Activated CD4-positive, alpha-beta T cell treated with anti-CD3 and anti-CD28 coated beads for 24 hours (primary cell): ENCODE measurements at places on chromosomes 16 and 17.

GRCh38 chr17:50783193-50783660 is 15.9 kb upstream of the ANKRD40CL start:
- DNase-seq: peak; percentile 80

DNA sequence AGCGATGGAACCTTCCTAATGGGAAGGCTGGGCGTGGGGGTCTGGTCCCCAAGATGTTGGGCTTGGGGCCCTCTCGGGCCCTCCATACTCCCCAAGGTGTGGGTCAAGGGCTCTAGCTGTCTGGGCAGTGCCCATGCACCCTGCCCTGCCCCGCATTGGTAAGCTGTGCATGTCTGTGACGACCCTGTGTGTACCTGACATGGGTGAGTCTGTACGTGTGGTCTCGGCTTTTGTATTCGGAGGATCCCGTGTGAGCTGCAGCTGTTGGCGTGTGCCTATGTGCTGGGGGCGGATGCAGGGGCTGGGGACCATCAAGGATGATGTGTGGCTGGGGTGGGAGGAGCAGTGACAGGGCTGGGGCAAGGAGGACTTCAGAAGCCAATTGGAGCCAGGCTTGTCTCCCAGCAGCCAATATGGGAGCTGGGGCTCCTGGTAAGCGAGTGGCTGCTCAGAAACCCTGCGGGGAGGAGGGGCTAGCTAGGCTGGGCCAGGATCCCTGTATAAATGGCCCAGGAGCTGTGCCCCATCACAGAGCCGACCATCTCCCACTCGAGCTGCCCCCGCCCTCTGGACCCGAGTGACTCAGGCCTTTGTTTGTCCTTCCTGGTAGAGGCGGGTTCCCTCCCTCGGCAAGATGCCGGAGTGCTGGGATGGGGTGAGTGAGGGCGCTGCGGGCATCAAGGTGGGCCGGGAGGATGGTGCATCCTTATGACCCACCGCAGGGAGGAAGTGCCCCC is at the start of gene NDRG4:
TSS of gene NDRG4 (plus strand) at position 529 of the 737 bp plus-strand sequence. CDS start at position 635, 106 bp downstream.
- DNase-seq: no peak

- no peak for DNase-seq
These were observed 96.9 kb downstream of the RAB11FIP4 start for GRCh38 chr17:31488264-31488981.

- no peak for DNase-seq
These were observed 1.0 kb upstream of the ENDOV start for GRCh38 chr17:80413771-80414507.

GRCh38 chr17:76000755-76001521 is at the start of gene CDK3:
CDK3 (plus strand) TSS chr17:76000855; CDS start chr17:76001426, 571 bp downstream.
- DNase-seq: no peak
